ENCODE measurements at places on chromosomes 7 and 10.

GRCh38 chr10:69685426-69685801, 55.4 kb downstream of the FAM241B start:
- no peak for DNase-seq

DNA sequence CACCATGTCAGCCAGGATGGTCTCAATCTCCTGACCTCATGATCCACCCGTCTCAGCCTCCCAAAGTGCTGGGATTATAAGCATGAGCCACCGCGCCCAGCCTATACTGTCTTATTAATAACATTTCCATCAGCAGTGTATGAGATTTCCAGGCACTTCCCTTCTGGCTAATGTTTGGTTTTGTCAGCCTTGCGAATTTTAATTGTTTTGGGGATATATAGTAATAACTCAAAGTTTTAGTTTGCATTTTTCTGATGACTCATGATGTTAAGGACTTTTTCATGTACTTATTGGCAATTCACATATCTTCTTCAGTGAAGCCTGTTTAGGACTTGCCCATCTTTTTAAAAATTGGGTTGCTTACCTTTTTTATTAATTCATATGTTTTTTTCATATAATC, 76.0 kb downstream of the TMEM270 start:
- DNase-seq, result no peak

DNA sequence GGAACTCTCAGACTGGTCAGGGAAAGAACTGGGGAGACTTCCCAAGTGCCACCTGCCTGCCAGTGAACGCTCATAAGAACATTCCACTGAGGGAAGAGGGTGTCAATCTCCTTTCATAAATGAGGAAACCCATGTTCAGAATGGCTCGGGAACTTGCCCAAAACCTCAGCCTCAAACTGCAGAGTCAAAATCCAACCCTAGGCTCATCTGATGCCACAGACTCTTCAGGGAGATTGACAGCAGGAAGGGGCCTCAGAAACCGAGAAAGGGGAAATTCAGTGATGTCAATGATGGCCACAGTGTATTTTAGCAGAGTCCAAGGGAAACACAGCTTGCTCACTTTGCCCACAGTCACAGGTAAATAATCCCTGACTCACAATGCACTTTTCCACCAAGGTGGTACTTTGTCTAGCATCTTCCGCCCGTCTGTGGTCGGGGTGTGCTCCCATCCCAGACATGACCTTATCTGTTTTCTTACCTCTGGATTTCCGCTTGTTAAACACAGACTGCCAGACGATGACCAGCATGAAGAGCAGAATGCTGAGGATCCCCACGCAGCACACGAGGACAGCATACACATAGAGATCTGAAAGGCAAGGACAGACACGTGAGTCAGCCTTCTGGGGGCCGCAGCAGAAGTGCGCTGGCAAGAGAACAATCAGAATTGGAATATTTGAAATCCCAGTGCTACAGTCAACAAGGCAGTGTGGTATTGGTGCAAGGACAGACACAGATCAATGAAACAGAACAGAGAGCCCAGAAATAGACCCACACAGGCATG, 38.4 kb downstream of the VSTM4 start:
- no peak for DNase-seq

- DNase-seq, result no peak
Observed at GRCh38 chr7:73920406-73921134, 59.6 kb downstream of the TMEM270 start.

- no peak for DNase-seq
Observed at GRCh38 chr7:149495785-149496641, 1.6 kb downstream of the ZNF746 start.

DNA sequence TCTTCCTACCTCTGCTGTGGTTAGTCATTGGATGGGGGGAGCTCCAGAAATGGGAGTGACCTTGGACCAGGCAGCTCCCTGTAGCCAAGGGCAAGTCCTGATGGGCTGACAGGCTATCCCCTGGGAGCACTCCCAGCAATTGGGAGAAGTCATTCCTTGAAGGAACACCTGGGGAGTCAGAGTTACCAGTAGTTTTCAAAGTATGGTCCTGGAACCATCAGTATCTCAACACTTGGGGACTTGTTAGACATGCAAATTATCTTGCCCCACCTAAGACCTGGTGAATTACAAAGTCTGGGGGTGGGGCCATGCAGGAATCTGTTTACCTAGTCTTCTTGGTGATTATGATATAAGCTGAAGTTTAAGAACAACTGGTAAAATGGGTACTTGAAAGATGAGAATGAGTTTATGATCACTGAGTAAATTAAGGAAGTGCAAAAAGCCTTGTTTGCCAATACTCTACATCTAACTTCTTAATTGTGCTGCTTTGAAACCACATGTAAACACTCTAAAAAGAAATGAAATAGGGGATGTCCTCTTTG, 287.3 kb upstream of the LRRN3 start:
- DNase-seq, result no peak

GRCh38 chr7:95772771-95773581, 622 bp downstream of the DYNC1I1 start:
- DNase-seq, result no peak
